ENCODE measurements at places on chromosomes 6 and 20.

GRCh38 chr20:33719277-33719988, 677 bp downstream of the PXMP4 start:
- DNase-seq: no peak

DNA sequence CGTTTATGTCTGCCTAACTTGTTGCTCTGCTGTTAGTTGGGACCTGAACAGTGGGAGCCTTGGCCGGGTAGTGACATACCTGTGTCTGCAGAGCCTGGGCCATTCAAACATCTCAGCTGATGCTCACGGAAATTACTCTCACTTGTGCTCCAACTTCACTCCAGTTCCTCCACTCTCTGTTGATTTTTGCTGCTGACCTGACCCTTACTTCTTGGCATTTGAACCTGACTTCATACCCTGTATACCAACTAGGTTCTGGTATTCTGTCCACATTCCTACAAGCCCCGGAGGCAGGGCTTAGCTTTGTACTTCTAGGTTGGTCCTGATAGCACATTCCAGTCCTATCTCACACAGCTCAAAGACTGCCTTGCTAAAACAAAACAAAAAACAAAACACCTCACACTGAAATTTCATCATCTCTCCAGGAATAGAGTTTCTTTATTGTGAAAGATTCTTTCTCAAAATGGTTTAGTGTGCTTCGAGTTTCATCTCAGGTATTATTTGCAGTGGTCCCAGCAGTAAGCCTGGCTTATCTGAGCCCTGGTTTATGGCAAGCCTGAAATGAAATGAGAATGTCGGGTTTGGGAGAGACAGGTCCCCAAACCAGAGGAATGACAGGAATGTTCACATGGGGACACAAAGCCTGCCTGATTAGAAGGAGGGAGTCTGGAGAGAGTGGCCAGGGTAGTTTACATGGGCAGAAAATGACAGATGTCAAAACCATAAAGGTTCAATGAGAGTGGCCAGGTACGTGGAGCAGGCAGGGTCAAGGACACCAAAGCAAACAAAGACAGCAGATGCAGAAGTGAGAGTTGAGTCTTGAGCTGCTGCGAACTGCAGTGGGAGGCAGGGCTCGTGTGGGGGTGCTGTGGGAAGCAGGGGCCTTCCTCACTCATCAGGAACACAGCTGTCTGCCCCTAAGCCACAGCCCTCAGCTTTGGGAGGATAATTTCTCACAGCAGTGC, 174.2 kb upstream of the HDAC2 start:
- no peak for DNase-seq

DNA sequence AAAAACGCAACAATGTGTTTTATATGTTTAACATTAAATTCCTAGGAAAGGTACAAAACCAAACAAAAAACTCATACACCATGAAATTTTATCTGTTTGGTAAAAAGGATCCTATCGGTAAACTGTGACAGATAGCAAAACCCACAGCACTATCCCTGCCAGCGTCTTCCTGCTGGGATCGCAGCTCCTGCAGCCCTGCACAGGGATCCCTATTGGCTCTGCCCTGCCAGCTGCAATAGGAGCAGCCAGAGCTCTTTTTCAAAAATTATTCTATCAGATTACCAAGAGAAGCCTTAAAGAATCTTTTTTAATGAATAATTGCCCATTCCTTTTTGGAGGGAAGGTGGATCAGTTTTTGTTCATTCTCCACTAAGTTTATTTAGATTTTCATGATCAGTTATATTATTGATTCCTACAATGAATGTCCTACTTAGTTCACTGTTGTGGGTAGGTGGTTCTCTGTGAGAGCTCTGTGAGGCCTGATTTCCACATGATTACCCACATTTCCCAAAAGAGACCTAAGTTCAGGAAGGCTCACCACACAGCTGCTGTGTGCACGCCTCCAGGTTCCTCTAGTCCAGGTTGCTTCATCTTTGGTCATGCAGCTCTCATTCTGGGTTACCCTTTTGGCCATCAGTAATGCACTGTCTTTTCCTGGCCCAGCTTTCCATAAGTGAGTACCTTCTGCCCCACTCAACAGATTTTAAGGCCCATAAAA, 293.8 kb downstream of the FRK start:
- DNase-seq: no peak

- DNase-seq: no peak
Measured at GRCh38 chr6:134422426-134423231, 104.7 kb upstream of the SGK1 start.

DNA sequence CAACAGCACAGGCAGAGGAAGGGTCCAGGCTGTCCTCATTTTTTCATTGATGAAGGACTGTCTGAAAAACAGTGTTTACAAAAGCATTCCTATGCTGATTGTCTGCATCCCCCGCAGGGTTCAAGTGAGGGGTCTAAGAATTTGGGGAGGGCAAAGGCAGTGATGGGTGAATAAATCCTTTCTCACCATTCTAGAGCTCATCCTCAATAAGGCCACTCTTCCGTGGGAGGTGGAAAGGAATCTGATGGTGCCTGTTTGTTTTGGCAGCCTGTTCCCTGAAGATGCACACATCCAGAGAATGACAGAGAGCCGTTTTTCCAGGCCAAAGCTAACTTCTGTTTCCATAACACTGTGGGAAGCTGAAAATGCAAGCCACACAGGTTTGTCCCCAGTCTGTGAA, 164.5 kb downstream of the MOXD1 start:
- DNase-seq: no peak
